Urinary bladder (tissue), 4 donors: ENCODE measurements at places on chromosomes 7 and 10. TPM values are rescaled to one million over a fixed set of nuclear protein-coding genes. Genes with fewer than 3 reads are reported as not detected.

Gene OR13A1
- total RNA-seq = 0.85 TPM

DNA sequence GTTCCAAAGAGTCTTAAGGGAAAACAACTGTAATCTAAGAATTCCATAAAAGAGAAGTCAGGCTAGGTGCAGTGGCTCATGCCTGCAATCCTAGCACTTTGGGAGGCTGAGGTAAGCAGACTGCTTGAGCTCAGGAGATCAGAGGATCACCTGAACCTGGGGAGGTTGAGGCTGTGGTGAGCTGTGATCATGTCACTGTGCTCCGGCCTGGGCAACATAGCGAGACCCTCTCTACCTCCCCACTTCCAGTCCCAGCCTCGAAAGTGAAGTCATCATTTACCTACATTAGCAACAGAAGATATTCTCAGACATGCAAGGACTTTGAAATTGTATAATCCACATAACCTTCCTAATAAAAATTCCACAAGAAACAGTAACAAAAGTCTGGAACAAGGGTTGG is 129.8 kb upstream of the DNAJB12 start:
- DNase-seq = no peak

DNA sequence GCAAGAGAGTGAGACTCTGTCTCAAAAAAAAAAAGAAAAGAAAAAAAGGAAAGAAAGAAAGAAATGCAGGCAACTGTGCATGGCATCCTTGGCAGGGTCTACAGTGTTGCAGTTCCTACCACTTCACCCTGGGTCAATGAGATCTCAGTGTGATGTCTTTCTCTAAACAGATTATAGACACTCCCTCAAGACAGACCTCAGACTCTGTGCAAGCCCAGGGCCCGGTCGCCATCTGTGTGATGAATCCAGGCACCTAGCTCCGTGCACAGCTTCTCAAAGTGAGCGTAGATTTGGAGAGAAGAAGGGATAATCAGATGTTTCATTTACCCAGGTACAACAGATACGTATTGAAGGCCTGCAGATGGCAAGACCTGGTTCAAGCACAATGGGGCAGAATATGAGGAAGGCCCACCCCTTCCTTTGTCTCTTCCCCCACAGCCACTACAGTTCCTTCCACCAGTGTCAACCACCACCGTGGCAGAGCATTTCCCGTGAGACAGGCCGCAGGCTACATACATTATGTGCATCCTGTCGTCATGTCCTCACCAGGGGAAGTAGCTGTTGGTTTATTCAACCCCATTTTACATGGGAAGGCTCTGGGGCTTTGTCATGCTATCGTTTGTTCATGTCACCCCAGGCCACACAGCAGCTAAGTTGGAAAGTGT is 471.7 kb upstream of the GALNT17 start:
- no peak for DNase-seq

- no peak for DNase-seq
Measured at GRCh38 chr10:44380829-44381600, 3.9 kb downstream of the CXCL12 start.

Gene SLC18A2
- 12.6 TPM for total RNA-seq

DNA sequence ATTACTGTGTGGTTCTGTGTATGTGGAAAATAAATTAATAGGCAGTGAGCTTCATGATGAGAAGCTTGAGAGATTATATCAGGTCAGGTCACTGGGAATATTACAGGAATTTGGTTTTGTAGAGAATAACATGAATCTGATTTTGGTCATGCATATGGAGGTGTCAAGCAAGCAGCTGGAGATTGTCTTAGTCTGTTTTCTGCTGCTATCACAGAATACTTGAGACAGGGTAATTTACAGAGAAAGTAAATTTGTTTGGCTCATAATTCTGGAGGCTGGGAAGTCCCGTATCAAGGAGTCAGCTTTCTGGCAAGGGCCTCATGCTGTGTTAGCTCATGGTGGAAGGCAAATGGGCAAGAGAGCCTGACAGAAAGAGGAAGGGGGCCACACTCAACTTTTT is 120.7 kb upstream of the FAM3C start:
- DNase-seq = no peak

- no peak for DNase-seq
Measured at GRCh38 chr7:159036916-159037605, 107.6 kb downstream of the VIPR2 start.

DNA sequence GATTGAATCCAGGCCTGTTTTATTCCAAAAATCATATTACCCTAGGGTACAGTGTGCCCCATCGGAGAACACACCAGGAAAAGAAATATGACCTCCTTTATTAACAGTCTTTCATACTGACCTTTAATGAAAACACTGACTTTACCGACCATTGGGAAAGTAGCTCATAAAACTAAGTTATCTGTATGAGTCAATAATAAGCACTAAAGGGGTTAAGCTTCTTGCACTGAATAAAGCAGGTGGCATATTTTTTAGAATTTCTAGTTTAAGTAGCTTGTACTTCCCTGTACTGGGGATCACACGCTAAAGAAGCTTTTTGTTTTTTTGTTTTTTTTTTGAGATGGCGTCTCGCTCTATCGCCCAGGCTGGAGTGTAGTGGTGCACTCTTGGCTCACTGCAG is 199.8 kb downstream of the FAM107B start:
- no peak for DNase-seq

DNA sequence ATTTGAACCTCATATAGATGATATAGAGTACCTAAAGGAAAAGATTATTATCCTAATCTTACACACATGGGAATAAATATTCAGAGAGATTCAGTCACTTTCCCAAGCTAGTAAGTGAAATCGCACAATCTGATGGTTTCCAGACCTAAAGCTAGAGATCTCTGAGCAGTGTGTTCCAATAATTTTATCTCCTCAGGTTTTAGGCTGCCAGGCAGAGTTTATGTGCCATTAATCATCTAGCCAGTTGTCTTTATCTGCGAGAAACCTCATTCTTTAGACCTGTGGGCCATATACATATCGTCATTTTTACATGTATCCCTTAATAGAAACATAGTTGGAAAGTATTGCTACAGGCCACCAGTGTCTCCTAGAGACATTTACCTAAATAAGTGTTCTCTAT is 647.2 kb upstream of the STEAP1 start:
- no peak for DNase-seq

DNA sequence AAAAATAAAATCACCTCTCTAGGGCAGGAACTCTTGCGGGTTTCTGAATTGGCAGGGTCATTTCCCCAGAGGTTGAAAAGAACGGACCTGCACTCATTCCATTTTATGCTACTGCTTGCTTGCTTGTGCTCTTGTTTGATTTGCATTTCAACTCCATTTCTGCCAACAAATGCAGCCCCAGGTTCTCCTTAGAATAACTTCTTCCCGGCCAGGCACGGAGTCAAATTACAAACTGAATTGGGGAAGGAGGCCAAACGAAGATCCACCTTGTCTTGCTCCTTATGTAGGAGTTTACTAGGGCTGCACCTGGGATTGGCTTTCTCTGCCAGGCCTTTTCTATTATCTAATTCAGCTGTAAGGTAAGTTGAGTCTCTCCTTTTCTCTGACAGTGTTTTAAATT is 79.6 kb downstream of the HGF start:
- no peak for DNase-seq

Gene EGR2
- 2.3 TPM for total RNA-seq

Gene ANKRD30A
- not detected for total RNA-seq

DNA sequence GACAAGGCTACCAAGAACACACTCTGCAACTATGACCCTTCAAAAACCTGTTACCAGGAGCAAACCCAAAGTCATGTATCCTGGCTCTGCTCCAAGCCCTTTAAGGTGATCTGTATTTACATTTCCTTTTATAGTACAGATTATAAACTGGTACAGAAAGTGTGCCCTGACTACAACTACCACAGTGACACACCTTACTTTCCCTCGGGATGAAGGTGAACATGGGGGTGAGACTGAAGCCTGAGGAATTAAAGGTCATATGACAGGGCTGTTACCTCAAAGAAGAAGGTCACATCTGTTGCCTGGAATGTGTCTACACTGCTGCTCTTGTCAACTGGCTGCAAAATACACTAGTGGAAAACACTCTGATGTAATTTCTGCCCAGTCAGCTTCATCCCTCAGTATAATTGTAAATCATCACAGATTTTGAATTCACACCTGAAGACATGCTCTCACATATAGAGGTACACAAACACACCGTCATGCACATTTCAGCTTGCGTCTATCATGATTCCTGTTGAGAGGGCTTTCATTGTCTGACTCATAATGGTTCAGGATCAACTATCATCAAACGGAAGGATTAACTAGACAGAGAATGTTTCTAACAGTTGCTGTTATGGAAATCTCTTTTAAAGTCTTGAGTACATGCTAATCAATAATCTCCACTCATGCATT is 318.3 kb downstream of the NXPH1 start:
- DNase-seq = no peak

DNA sequence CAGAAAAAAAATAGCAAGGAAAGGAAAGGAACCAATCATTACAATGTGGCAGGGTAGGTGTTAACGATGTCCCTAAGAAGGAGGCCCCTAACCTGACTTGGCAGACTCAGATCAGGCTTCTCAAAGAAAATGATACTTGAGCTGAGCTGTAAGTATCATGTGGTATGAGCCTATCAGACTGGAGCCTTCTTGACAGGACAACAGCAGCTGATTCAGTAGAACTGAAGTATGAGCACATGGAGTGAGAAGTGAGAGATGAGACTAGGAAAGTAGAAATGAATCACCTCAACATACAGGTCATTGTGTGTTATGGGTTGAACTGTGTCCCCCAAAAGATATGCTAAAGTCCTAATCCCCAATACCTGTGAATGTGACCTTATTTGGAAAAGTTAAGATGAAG is 66.3 kb downstream of the MTERF1 start:
- DNase-seq = no peak

GRCh38 chr10:34297541-34298345 is 517.4 kb downstream of the PARD3 start:
- DNase-seq = no peak

DNA sequence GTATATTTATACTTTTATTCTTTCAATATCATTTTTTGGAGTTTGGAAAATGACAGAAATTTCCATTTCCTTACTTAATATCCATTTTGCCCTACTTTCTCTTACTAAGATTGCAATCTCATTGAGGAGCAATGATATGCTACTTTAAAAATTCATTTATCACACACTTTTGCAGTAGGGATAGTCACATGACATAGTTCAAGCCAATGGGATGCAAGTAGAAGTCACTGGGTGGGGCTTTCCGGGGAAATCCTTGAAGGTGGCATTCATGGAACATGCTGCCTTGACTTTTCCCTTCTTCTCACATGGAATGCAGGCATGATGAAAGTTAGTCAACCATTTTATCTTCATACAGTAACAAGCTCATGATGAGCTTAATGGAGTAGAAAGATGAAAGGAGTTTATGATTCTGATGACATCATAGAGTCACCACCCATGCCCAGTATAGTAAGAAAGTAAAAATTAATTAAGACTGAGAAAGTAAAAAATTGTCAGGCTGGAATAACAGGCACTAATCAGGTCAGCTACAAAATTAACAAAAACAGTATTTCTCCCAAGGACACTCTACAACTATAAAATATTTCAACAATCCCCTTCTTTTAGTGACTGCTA is 33.4 kb downstream of the IQUB start:
- no peak for DNase-seq
